ENCODE measurements at places on chromosomes 13 and 19. TPM values are rescaled to one million over a fixed set of nuclear protein-coding genes. Genes with fewer than 3 reads are reported as not detected.

The LILRA1 gene
- total RNA-seq = not detected

The POU4F1 gene
- total RNA-seq = not detected

The TMEM221 gene
- total RNA-seq = 0.33 TPM

The FFAR2 gene
- not detected for total RNA-seq

The OR4F17 gene
- not detected for total RNA-seq

The RFPL4AL1 gene
- total RNA-seq = not detected

The GRWD1 gene
- total RNA-seq = 30.8 TPM

The ZNF441 gene
- total RNA-seq = 12.2 TPM

The LIM2 gene
- total RNA-seq = not detected

The CCDC194 gene
- total RNA-seq = 0.15 TPM

The CPT1C gene
- 37.5 TPM for total RNA-seq

The COX6B1 gene
- total RNA-seq = 365 TPM

The KIR3DL1 gene
- not detected for total RNA-seq

The CLIP3 gene
- total RNA-seq = 30.8 TPM

The CAPN12 gene
- 0.15 TPM for total RNA-seq

The WDR87 gene
- under 0.01 TPM for total RNA-seq

The HS6ST3 gene
- total RNA-seq = not detected

The ZNF99 gene
- total RNA-seq = not detected

The NANOS3 gene
- total RNA-seq = 0.66 TPM

The CDK8 gene
- 20.5 TPM for total RNA-seq

The TEX26 gene
- total RNA-seq = 0.44 TPM

The PLK5 gene
- not detected for total RNA-seq

The APOE gene
- total RNA-seq = 4.1 TPM

The ICAM3 gene
- 7.0 TPM for total RNA-seq

The HPN gene
- total RNA-seq = not detected

The PTPRH gene
- total RNA-seq = 4.5 TPM

The KIR2DL4 gene
- not detected for total RNA-seq

The RCBTB1 gene
- 39.7 TPM for total RNA-seq

The MRPS12 gene
- 24.5 TPM for total RNA-seq

The CHST8 gene
- 0.15 TPM for total RNA-seq

The VMAC gene
- total RNA-seq = 11.1 TPM

The CHMP2A gene
- 140 TPM for total RNA-seq

The ADAT3 gene
- total RNA-seq = 4.3 TPM

The CEACAM4 gene
- not detected for total RNA-seq

The ANKLE1 gene
- 0.17 TPM for total RNA-seq

The PRTN3 gene
- not detected for total RNA-seq

The SIGLEC9 gene
- total RNA-seq = not detected

The ZNF442 gene
- 3.5 TPM for total RNA-seq

The CGB1 gene
- not detected for total RNA-seq

The SIGLEC12 gene
- not detected for total RNA-seq

The SLC10A2 gene
- not detected for total RNA-seq

The ZNF763 gene
- 2.2 TPM for total RNA-seq

The VSTM1 gene
- not detected for total RNA-seq

The HSD17B14 gene
- 6.0 TPM for total RNA-seq

The LRRC4B gene
- total RNA-seq = 2.0 TPM

The OXGR1 gene
- not detected for total RNA-seq

The CYP2F1 gene
- total RNA-seq = not detected

The TLE2 gene
- 1.2 TPM for total RNA-seq

The SPACA4 gene
- total RNA-seq = not detected

The UBE2L5 gene
- 0.17 TPM for total RNA-seq

The EGLN2 gene
- 153 TPM for total RNA-seq

The C1QTNF9B gene
- 0.44 TPM for total RNA-seq

The ZNF540 gene
- 0.44 TPM for total RNA-seq

The MRPL4 gene
- total RNA-seq = 25.3 TPM
